ENCODE measurements at places on chromosomes 6 and 20.

- no peak for DNase-seq
Observed at GRCh38 chr6:143339223-143339622, 111.3 kb downstream of the ADAT2 start.

GRCh38 chr6:139973669-139974344, 599.4 kb upstream of the CITED2 start:
- DNase-seq: no peak

GRCh38 chr20:3471397-3472021, 691 bp downstream of the ATRN start:
- DNase-seq: no peak

DNA sequence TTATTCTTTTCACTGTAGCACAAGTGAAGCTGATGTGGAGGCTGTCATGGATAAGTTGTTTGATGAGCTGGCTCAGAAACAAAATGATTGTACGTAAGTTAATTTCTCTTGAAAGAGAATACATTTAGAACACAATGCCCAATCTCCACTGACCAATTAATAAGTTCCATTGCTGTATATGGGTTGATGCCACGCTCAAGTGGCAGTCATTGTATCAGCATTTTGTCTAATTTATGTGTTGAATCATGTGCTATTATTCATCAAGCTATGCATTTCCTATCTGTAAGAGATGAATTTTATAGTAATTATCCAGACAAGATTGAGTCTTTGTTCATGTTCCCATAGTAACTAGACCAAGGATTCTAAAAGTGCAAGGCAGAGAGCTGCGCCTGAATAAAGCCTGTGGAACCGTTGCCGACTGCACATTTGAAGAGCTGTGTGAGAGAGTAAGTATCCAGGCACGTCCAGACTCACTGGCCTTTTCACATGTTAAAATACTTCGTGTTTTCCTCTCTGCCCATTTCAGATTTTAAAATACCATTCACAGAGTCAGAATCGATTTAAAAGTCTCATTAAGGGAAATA, 83.8 kb upstream of the FOXO3 start:
- no peak for DNase-seq

DNA sequence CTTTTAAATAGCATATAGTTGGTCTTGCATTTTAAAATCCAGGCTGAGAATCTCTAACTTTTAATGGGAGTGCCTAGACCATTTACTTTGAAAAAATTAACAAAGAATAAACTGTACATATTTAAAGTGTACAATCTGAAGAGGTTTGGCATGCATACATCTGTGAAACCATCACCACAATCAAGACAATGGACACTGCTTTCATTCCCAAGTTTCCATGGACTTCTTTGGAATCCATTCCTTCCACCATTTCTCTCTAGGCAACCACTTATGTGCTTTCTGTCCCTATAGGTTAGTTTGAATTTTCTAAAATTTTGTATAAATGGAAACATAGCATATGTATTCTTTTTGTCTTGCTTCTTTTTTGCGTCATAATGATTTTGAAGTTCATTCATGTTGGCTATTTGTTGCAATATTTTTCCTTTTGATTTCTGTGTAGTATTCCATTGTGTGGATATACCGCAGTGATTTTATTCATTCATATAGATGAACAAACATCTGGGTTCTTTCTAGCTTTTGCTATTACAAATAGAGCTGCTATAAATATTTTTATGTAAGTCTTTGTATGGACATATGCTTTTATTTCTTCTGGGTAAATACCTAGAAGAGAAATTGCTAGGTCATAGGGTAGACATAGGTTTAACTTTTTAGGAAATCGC, 50.9 kb downstream of the NEDD9 start:
- DNase-seq: no peak

DNA sequence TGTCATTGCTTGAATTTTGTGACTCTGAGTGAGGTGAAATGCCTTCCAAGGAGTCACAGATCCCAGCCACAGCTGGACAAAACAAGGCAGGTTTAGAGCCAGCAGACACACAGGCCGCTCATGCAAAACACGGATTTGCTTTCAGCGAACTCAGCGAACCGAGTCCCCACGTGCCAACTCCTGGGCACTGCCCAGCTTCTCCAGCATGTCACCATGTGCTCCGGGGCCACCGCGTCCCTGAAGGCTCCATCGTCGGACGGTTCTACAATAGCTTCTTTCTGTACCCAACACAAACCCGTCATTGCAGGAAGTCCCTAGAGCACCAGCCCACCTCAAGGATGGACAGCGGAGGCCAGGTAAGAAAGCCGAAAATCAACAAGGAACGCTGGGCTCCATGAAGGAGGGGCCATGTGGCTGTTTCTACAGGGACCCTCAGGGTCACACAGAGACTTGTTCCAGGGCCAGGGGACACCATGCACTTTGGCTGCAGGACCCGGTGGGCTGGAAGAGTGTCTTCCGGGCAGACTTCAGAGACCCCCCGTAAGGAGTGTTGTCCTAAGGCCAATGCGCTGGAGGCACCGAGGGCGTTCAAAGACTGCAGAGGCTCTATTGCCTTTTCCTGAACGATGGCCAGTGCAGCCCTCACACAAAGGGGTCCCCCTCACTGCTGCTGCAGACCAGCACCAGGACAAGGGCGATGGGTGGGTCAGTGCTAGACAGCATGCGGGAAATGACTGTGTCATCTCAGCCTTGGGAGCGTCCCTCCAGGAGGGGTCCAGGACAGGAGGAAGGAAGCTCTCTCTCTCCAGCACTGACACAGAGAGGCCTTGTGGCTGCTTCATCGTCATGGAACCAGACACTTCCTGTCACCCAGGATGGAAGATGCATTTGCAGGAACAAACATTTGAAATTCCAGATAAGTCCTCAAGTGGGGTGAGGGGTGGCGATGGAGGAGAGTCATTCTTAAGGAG, 19.8 kb downstream of the DACT2 start:
- no peak for DNase-seq

- no peak for DNase-seq
Observed at GRCh38 chr20:63065911-63066310, 59.1 kb upstream of the BHLHE23 start.

DNA sequence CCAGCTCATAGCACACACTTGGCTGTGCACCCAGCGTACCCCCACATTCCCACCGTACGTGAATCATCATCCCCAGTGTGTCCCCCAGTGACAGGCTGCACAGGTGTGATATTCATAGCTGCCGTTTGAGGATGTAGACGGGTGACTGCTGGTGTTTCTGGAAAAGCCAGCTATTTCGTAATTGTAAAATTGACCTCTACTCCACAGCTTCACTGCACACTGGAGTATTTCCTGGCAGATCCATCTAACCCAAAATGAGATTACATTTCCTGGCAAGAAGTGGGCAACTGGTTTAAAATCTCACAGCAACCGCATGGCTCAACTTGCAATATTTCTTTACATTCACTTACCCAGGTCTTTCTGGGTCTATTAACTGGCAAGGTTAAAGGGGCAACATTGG, 30.3 kb downstream of the CD83 start:
- DNase-seq: no peak
